ENCODE measurements at places on chromosomes 5 and 9.

DNA sequence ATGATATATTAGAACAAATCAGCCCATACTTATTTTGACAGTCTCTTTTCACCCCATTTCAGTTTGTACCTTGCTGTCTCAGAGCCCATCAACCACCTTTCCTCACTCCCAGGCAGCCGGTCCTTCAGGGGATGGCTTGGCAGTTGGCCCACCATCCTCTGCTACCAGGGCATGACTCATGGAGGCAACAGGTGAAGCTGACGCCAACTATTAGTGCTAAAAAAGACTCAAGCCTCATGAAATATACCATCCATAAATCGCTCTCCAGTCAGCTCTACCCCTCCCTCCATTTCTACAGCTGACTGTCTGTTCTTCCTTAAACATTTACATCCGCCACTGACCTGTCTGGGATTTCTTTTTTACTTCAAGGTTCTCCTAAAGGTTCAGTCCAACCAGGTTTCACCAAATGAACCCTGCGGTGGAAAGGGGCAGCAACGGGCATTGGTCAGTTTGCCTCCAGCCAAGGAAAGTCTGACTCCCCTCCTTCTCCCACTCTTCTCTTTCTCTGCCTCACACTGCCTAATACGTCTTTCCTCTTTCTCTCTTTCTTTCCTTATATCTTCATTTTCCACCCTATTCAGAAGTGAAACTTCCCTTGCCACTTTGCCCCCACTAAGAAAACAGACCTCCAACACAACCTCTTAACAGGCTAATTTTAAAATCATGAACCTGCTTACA lies 439.1 kb downstream of the RAB3C start:
- DNase-seq, result no peak

GRCh38 chr9:129679537-129679936 lies 14.1 kb downstream of the PRRX2 start:
- DNase-seq, result no peak

- DNase-seq, result no peak
Observed at GRCh38 chr5:176853151-176853778, 42.9 kb downstream of the UNC5A start.

- no peak for DNase-seq
Observed at GRCh38 chr9:84478996-84479395, 138.4 kb upstream of the SLC28A3 start.

GRCh38 chr9:129309041-129309430 lies 131.0 kb upstream of the IER5L start:
- DNase-seq, result no peak

DNA sequence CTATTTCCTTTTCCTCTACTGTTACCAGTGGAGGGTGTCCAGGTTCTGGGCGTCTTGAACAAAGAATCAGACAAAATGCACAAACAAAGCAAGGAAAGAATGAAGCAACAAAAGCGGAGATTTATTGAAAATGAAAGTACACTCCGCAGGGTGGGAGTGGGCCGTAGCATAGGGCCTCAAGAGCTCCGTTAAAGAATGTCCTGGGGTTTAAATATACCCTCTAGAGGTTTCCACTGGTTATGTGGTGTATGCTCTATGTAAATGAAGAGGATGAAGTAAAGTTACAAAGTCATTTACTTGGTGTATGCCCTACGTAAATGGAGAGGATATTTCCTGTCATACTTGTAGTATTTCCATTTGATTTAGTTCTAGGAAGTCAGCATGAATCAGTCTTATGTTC lies 113.5 kb upstream of the MRPS30 start:
- DNase-seq, result no peak

- no peak for DNase-seq
Observed at GRCh38 chr5:178334861-178335260, 102.3 kb upstream of the PHYKPL start.

GRCh38 chr5:89313804-89314588 lies 431.0 kb upstream of the MEF2C start:
- DNase-seq, result peak; percentile 24

Measured in femur (tissue), 1 donor.